ENCODE measurements at places on chromosomes 3 and 15.
A peak's percentile ranks its signal among the peaks of the same experiment; 100 is the strongest.

GRCh38 chr3:11304175-11304574 is 32.0 kb downstream of the ATG7 start:
- peak; percentile 22 for DNase-seq

DNA sequence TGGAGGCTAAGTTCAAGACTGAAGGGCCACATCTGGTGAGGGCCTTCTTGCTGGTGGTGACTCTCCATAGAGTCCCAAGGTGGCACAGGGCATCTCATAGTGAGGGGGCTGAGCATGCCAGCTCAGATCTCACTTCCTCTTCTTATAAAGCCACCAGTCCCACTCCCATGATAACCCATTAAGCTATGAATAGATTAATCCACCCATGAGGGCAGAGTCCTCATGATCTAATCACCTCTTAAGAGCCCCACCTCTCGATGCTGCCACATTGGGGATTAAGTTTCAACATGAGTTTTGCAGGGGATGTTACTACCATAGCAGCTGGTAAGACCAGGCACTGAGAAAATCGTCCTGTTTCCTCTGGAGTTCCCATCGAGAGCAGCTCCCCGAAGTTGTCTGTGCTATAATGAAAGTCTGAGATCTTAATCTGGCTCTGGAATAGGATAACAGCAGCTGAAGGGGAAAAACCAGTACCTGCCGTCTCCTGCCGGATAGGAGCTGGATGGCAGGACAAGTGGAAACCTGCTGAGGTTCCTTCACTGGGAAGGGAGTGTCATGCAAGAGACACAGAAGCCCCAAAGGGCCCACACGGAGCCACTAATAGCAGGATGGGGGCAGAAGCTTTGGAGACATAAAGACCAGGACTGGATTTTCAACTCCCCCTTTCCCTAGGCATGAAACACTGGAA is 79.5 kb upstream of the EPHB3 start:
- no peak for DNase-seq

DNA sequence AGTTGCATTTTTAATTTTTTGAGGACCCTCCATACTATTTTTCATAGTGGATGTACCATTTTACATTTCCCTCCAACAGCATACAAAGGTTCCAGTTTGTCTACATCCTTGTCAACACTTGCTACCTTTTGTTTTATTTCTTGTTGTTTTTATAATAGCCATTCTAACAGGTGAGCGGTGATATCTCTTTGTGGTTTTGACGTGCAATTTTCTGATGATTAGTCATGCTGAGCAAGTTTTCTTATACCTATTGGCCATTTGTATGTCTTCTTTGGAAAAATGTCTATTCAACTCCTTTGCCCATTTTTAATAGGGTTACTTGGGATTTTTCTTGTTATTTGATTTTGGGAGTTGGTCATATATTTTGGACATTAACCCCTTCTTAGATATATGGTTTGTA is 187.0 kb downstream of the CDIN1 start:
- DNase-seq: no peak

- DNase-seq: no peak
Measured at GRCh38 chr15:35987056-35987455, 441.1 kb upstream of the DPH6 start.

DNA sequence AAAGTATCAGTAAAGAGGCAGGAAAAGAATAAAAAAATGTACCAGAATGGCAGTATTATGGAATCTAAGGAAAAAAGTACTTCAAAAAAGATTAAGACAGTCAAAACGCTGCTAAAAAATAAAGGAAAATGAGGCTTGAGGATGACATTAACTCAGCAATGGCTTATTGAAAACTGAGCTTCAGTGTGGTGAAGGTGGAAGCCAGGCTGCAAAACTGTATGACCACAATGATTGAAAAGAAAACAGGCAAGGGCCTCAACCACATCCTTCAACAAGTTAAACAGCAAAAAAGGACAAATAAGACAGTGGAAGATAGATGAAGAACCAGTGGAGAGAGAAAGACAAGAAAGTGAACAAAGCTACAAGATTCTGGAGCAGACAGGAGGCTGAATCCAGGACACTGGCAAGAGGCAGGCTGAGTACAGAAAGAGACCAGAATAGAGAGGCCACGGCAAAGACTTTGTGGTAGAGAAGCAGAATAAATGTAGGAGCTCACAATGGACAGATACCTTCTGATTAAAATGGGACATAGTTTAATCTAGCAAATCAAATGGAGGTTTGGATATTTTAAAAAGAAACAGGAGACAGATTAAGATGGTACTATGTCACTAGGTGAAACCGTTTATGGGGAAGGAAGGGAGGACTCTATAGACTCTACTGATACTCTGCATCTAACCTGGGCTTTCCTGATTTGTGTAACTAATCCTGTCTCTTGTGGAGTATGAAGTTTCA is 86.1 kb downstream of the TJP1 start:
- DNase-seq: no peak

All from NB4 (cell line).